Endothelial cell of umbilical vein (primary cell): ENCODE measurements at places on chromosomes 5 and 9.

DNA sequence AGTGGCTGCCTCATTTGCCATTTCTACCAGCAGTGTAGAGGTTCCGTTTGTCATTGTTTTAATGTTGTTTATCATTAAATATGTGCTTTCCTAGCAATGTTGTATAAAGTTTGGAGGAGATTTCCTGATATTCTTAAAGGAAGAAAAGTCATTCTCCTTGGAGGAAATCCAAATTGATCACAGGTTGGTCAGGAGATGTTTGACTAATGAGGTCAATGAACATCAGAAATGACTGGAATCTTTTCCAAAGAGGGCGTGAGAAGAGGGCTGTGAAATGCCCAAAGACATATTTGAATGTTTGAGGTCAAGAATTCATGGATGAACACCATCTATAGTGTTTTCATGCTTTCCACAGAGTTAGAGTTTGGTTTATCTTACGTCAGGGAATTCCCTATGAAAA is 471.3 kb downstream of the MAT2B start:
- no peaks in the 10 kb centered on the region for H3K27me3 ChIP-seq
- peak; percentile 40 for DNase-seq
- H3K27ac ChIP-seq, result peak overlapping the region; percentile 28
- H3K4me1 ChIP-seq, result peaks cover 3% of the 10 kb centered on the region
- no peaks in the 10 kb centered on the region for H3K36me3 ChIP-seq

GRCh38 chr9:127543221-127543620 is 68.9 kb upstream of the STXBP1 start:
- H3K4me3 ChIP-seq, result no peak overlapping the region
- no peaks in the 10 kb centered on the region for H3K36me3 ChIP-seq
- no peaks in the 10 kb centered on the region for H3K27me3 ChIP-seq
- no peak for DNase-seq
- peak overlapping the region; percentile 56 for H3K27ac ChIP-seq
- peaks cover 52% of the 10 kb centered on the region for H3K4me1 ChIP-seq

DNA sequence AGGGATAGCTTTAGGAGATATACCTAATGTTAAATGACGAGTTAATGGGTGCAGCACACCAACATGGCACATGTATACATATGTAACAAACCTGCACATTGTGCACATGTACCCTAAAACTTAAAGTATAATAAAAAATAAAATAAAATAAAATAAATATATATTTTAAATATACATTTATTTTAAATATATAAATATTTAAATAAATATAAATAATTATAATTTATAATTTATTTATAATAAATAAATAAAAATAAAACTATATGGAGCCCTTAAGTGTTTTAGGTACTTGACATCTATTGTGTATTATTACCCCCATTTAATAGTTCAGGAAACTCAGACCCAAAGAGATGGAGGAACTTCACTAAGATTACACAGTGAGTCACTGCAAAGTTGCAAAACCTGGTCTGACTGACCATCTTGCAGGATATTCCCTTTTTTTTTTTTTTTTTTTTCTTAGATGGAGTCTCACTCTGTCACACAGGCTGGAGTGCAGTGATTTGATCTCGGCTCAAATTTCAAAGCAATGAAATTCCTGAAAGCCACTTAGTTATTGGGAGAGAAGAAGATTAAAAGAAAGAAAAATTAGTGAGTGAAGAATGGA is 5.8 kb upstream of the C5orf52 start:
- H3K4me3 ChIP-seq, result no peak overlapping the region
- peaks cover 2% of the 10 kb centered on the region for H3K27me3 ChIP-seq
- H3K27ac ChIP-seq, result no peak overlapping the region
- no peak for DNase-seq
- H3K4me1 ChIP-seq, result peaks cover 3% of the 10 kb centered on the region
- H3K36me3 ChIP-seq, result no peaks in the 10 kb centered on the region

DNA sequence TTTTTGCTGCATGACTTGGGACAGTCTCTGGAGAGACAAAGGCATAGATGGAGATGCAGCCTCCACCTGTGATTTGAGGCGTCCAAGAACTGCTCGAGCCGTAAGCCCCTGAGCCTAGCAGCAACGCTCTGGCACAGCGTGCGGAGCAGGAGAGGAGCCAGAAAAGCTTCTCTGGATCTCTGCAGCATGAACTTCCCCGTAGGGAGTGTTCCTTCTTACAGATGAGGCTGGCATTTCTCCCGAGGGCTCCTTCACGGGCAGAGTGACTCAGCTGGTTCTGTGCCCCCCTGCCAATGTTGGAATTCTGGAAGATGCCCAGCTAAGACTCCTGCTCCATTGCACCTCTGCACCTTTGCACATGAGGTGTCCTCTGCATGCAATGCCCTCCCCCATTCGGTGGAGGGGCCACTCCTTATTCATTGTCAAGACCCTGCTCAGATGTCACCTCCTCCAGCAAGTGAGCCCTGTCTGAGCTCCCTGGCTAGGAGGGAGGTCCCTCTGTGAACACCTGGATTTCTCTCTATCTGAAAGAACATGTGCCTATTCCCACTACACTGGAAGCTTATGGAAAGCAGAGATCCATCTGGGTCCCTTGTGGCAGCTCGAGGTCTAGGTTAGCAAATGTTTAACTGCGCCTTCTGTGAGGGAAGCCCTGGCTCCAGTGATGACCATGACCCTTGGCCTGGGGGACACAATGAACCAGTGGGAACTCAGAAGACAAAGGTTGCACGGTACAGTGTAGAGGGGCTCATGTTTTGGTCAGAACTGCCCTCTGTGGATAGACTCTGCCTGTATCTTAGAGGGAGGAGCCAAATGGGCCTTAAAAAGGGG is 39.6 kb downstream of the SH3PXD2B start:
- H3K36me3 ChIP-seq, result peaks cover 6% of the 10 kb centered on the region
- H3K4me3 ChIP-seq, result no peak overlapping the region
- H3K4me1 ChIP-seq, result peaks cover 31% of the 10 kb centered on the region
- DNase-seq, result no peak

DNA sequence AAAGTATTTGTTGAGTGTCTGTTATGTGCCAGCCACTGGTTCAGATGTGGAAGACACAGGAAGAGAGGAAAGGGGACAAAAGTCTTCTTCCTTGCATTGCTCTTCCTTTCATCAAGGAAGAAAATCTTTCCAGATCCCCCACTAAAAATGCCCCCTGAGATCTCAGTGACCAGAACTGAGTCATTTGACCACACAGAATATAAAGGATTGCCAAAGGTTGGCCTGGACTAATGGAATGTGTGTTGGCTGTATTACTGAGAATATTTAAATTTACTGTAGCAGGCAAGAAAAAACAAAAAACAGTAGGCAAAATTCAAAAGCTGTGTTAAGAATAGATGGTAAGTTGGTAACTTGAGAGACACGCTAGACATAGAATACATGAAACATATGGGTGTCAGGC is 10.0 kb upstream of the SEPTIN8 start:
- DNase-seq, result no peak
- no peak overlapping the region for H3K4me3 ChIP-seq
- no peaks in the 10 kb centered on the region for H3K27me3 ChIP-seq
- no peak overlapping the region for H3K27ac ChIP-seq
- peaks cover 6% of the 10 kb centered on the region for H3K4me1 ChIP-seq

DNA sequence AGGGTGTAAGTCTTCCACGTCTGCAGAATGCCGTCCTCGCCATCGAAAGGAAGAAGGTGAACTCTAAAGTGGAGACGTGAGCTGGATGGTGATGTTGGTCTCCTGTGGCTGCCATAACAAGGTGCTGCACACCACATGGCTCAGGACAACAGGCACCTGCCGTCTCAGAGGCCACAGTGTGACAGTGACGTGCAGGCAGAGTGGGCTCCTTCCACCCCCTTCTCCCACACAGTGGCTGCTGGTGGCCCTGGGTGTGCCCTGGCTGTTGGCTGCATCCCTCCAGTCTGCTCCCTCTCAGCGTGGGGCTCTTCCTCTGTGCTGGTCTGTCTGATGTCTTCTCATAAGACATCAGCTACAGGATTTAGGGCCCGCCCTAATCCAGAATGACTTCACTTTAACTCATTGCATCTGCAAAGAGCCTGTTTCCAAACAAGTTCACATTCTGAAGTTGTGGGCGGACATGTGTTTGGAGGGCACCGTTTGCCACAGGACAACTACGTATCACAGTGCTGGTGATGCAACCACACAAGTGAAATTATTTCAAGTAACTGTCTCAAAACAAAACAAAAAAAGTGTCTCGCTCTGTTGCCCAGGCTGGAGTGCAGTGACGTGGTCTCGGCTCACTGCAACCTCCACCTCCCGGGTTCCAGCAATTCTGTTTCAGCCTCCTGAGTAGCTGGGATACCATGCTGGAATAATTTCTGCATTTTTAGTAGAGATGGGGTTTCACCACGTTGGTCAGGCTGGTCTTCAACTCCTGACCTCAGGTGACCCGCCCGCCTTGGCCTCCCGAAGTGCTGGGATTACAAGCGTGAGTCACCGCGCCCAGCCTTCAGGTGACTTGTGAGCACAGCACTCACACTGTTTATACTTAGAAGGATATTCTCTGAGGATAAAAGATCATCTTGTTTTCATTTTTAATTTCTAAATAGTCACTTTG is 31.2 kb upstream of the CLPTM1L start:
- peaks cover 3% of the 10 kb centered on the region for H3K27me3 ChIP-seq
- no peak overlapping the region for H3K4me3 ChIP-seq
- no peaks in the 10 kb centered on the region for H3K36me3 ChIP-seq
- no peak for DNase-seq
- no peak overlapping the region for H3K27ac ChIP-seq
- H3K4me1 ChIP-seq, result no peaks in the 10 kb centered on the region

DNA sequence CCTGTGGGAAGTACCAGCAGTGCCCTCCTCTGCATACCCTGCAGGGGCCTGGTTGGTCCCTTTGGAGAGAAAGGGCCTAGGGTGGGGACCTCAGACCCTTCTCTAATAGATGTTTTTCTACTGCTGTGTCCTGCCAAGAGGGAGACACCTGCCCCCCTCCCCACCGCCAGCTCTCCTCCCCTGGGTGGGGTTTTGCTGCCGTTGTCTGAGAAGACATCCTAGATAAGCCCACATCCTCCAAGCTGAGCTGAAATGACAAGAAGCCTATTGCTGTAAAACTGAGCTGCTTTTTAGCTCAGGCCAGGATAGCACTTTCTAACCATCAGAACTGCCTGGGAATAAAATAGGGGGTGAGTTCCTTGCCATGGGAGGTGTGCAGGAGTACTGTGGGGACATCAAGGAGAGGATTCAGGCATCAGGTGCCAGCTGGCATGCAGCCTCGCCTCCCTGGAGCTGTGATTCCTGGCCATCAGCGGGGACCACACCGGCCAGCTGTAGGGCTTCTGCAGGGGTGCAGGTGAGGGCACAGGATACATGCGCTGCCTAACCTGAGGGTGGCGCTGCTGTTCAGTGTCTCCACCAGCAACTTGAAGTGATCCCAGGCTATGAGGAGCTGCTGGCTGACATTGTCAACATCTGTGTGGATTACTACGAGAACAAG is 37.9 kb downstream of the CYFIP2 start:
- no peak for DNase-seq
- H3K36me3 ChIP-seq, result no peaks in the 10 kb centered on the region

GRCh38 chr5:16975950-16976624 is 40.0 kb upstream of the MYO10 start:
- peaks cover under 1% of the 10 kb centered on the region for H3K4me1 ChIP-seq
- no peak overlapping the region for H3K27ac ChIP-seq
- no peak for DNase-seq
- no peak overlapping the region for H3K4me3 ChIP-seq
- H3K27me3 ChIP-seq, result no peaks in the 10 kb centered on the region
